ENCODE measurements at places on chromosomes 12 and 14.

GRCh38 chr14:35380794-35381193 lies 23.8 kb downstream of the NFKBIA start:
- no peak for DNase-seq

GRCh38 chr14:57346741-57347140 lies 43.6 kb upstream of the NAA30 start:
- no peak for DNase-seq

GRCh38 chr12:47079468-47079980 lies at the start of the genes AMIGO2 and PCED1B:
Gene AMIGO2, minus strand, starts transcription at chr12:47079959. Its CDS starts 957 bp downstream, at chr12:47079002.
Gene PCED1B, plus strand, starts transcription at chr12:47079621. Its CDS starts 155,443 bp downstream, at chr12:47235064.
- peak; percentile 32 for DNase-seq

- DNase-seq, result no peak
These were observed 62.7 kb downstream of the HMGA2 start for GRCh38 chr12:65886996-65887395.

GRCh38 chr12:107318806-107319532 lies 225.6 kb upstream of the CRY1 start:
- DNase-seq, result no peak

- DNase-seq, result no peak
These were observed 5.5 kb upstream of the HDAC7 start for GRCh38 chr12:47825173-47825639.

DNA sequence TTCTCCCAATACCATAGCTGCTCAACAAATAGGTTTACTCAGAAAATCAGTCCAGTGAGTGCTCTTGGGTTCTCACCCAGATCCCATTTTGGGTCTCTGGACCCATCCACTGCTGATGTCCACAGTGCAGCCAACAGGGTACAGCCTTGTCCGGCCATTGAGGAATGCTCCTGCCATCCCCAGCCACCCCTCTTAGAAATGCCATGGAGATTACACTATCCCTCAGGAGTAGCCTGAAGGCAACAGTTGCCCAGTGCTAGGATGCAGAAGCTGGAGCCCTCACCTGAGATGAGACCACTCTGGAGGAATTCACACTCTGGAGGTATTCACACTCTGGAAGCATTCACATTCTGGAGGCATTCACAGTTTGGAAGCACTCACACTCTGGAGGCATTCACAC lies 958.8 kb upstream of the TMEM132C start:
- no peak for DNase-seq

- DNase-seq, result no peak
These were observed 49.4 kb downstream of the SLC25A47 start for GRCh38 chr14:100372357-100373048.

DNA sequence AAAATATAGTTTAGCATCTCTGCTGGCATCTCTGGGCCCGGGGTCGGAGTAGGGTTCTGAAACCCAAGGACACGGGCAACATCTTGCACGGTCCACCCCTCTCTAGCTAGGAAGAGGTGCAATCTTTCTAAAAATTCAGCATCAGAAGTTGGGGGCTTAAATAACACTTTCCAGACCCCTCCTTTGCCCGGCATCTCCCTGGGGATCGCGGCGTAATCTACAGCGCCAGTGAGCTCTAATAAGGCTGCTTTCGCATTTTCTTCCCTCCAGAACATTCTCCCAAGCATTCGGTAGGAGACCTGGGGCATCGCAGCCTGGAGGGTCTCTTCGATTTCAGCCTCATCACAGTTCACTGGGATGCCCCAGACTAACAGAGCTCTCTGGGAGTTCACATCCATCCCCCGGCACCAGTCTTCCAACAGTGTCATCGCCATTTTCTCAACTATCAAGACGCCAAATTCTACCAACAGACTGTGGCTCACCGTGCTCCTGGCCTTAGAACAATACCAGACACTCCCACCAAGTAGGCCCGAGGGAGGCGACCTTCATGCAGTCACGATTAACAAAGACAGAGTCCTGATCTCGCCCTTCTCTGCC lies 880 bp downstream of the PNMA1 start:
- no peak for DNase-seq

DNA sequence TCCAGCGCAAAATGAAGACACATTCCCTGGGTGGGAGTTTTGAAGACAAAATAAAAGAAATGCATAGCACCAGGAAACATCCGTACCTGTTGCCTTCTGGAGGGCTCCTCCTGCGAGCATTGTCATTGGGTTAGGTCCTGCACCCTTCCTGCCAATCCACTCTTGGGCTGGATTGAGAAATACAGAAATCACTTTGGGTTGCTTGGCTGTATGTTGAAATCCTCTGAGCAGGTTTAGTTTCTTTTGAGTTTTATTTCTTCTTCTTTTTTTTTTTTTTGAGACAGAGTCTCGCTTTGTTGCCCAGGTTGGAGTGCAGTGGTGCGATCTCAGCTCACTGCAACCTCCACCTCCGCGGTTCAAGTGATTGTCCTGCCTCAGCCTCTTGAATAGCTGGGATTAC lies 67.6 kb downstream of the ARF6 start:
- DNase-seq, result no peak

GRCh38 chr12:66269757-66270383 lies 32.4 kb upstream of the HELB start:
- DNase-seq, result no peak

DNA sequence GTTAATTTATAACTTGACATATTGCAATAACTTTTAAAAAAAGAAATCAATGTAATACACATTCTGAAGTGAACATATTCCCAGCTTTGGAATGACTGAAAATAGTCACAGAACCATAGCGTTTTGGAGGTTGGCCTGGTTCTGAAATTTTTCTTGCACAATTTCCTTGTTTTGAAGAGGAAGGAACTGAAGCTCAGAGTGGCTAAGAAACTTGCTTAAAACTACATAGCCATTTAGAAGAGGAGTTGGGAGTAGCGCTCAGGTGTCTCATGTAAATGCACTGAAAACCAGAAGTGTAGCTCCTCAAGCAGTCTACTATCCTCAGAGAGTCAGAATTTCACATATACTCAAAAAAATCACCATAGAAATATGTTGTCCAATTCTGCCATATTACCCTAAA lies 41.2 kb downstream of the SLC38A1 start:
- DNase-seq, result no peak

DNA sequence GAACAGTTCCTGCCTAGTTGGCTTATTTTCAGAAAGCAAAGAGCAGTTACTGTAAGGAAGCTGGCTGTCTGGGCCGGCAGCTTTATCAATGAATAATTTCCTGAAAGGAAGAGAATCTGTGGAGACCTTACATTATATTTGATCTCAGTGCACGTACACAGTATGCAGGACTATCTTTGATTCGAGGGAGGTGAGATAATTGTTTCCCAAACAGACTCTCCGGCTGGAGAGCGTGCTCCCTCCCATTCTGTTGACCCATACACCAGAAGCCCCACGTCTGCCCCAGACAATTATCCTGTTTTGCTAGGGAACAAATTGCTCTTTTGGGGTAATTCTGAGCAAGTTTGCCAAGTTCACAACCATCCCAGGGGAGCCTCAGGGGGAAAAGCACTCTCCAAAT lies 1115.0 kb downstream of the VRK1 start:
- no peak for DNase-seq

DNA sequence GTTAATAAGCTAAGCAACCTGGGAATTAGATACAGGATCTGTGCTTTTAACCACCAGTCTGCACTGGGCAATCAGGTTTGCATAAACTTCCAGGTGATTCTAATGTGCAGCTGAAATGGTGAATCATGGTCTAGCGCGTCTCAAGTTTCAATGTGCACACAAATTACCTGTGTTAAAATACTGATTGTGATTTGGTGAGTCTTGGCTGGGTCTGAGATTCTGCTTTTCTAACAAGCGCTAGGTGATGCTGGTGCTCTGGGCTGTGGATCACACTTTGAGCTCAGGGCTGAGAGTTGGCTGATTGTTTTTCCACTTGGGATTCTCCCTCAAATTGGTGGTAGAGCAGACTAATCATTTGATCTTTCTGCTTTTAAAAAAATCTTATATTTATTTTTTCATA lies 124.8 kb downstream of the C12orf75 start:
- no peak for DNase-seq

GRCh38 chr12:123483602-123484248 lies 25.8 kb downstream of the SNRNP35 start:
- DNase-seq, result no peak

GRCh38 chr12:95766356-95767019 lies 24.1 kb downstream of the NTN4 start:
- no peak for DNase-seq

GRCh38 chr12:59179231-59179630 lies 258.9 kb upstream of the LRIG3 start:
- no peak for DNase-seq

DNA sequence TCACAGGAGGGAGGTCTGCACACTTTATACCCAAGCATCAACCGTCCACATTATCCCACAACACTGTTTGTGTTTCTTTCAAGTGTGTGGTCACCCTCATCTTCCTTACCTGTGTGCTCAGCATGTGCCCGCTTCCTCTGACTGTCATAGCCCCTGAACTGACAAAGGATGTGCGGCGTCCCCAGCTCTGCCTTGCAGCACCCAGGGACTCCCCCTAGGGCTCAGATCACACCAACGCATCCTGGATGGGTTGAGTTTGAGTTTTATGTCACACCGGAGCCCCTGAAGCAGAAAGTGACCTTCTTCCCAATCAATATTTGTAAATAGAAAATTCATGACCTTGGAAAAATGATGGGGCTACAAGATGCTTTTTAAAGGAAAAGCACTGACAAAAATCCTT lies 770.7 kb upstream of the TMEM132C start:
- no peak for DNase-seq

DNA sequence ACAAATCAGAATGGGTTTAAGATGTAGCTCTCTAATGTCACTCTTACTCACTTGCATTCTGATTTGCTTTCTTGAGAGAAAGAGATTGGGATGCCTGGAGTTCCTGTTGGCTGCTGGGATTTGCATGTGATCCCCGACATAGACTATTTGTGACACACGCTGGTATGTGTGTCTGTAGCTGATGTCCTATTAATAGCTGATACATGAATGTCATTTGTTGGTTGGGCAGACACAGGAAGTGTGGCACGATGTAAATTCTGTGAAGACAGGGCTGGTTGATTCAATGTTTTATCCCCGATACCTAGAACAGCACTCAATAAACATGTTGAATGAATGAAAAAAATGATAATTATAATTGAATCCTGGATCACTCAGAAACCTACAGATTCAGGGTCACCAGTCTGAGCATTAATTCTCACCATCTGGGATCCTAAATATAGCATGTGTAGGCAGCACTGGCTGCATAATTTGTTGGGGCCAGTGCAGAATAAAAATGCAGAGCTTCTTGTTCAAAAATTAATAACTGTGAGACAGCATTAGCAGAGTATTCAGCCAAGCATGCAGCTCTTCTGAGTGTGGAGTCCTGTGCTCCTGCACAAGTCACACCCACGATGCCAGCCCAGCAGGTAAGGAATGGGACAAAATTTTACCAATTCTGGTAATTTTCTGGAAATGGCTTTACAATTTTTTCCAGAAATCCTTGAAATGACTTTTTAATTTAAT lies 35.5 kb upstream of the SOCS2 start:
- DNase-seq, result no peak

- DNase-seq, result no peak
These were observed 239.1 kb upstream of the ARID2 start for GRCh38 chr12:45490232-45490881.

DNA sequence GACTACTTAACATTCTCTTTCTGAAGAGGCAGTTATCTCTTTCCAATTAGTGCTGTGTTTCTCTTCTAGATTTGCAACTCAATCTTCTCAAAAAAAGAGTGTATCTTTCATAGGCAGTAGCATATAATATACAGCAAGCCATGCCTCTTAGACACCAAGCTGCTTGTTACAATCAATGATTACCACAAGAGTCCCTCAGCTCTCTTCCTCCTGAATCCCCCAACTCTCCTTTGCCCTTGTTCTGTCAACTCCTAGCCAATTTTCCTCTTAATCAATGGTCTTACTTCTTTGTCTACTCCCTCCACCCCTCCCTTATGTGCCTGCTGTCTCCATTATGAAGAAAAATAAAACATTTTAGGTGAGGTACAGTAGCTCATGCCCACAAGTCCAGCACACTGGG lies 2.6 kb downstream of the TMTC1 start:
- DNase-seq, result no peak

DNA sequence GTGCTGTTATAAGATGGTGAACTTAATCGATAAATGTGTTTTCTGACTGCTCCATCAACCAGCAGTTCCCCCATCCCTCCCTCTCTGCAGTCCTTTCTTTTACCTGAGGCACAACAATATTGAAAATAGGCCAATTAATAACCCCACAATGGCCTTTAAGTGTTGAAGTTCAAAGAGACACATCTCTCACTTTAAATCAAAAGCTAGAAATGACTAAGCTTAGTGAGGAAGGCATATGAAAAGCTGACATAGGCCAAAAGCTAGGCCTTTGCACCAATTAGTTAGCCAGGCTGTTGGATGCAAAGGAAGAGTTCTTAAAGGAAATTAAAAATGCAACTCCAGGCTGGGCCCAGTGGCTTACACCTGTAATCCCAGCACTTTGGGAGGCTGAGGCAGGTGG lies 43.7 kb downstream of the SAV1 start:
- DNase-seq, result no peak

- no peak for DNase-seq
These were observed 198.3 kb upstream of the FKBP4 start for GRCh38 chr12:2596441-2596840.

- DNase-seq, result no peak
These were observed 21.7 kb upstream of the JDP2 start for GRCh38 chr14:75406102-75406501.

DNA sequence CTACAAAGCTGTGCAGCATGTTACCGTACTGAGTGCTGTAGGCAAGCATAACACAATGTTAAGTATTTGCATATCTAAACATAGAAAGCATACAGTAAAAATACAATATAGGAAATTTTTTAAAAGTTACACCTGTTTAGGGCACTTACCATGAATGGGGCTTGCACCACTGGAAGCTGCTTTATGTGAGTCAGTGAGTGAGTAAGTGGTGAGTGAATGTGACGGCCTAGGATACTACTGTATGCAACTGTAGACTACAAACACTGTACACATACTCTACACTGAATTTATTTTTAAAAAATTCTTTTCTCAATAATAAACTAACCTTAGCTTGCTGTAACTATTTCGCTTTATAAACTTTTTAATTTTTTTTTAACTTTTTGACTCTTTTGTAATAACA lies 82.1 kb upstream of the FSCB start:
- DNase-seq, result no peak

DNA sequence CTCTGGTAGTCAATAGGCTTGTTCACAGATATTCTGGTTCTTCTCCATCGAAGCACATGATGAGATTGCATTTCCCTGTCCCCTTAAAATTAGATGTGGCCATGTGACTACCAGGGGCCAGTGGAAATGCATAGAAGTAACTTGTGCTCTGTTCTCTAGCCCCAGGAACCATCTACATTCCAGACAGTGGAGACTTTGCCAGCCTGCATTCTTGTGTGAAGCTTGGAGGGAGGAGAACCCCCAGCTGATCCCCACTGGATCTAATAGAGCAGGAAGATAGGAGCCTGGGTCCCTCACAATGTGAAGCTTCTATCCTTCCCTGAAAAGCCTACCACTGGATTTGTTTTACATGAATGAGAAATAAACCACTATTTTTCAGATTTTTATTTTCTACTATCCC lies 130.1 kb downstream of the KITLG start:
- DNase-seq, result no peak

GRCh38 chr12:57216014-57216911 lies at the start of gene NXPH4:
Gene NXPH4, plus strand, starts transcription at chr12:57216794. Its CDS starts 176 bp downstream, at chr12:57216970.
- DNase-seq, result no peak

GRCh38 chr12:24711056-24712008 lies 237.6 kb downstream of the BCAT1 start:
- no peak for DNase-seq

- no peak for DNase-seq
These were observed 28.5 kb downstream of the TMCC3 start for GRCh38 chr12:94621662-94622359.

- DNase-seq, result no peak
These were observed 4.4 kb downstream of the WNT1 start for GRCh38 chr12:48982397-48983080.

- no peak for DNase-seq
These were observed 172.8 kb downstream of the KTN1 start for GRCh38 chr14:55752580-55753390.
